Stimulated activated naive CD4-positive, alpha-beta T cell treated with Interleukin-2 at 50 U/mL for 16 hours (primary cell): ENCODE measurements at places on chromosomes 2 and 18.

- DNase-seq: no peak
Measured at GRCh38 chr2:96258166-96259022, 7.4 kb downstream of the TMEM127 start.

DNA sequence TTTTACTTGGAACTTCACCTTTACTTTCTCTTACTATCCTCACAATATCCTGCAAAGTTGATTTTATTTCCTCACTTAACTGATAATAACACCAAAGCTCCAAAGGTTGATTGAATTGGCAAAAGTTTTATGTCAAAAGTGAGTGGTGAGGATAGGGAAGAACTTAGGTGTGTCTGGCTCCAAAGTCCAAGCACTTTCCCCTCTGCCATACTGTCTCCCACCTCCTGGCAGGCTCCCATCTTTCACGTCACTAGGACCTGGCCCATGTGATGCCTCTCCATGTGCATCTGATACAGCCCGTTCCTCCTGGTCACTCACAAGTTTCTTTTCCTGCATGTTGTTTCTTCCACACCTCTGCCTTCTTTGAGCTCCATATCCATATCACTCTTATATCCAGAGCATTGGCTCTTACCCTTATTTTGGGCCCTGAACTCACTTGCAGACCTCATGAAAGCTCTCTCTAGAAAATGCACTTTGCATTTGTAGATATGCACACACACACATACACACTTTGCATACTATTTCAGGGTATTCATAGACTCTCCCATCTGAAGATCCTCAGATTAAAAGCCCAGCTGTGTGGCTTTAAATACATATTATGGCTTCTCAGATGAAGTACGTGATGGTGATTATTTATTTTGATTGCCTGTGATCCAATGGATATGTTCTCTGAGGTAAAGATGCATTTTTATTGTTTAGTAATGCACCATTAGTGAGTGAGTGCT, 12.3 kb downstream of the MEP1B start:
- no peak for DNase-seq

DNA sequence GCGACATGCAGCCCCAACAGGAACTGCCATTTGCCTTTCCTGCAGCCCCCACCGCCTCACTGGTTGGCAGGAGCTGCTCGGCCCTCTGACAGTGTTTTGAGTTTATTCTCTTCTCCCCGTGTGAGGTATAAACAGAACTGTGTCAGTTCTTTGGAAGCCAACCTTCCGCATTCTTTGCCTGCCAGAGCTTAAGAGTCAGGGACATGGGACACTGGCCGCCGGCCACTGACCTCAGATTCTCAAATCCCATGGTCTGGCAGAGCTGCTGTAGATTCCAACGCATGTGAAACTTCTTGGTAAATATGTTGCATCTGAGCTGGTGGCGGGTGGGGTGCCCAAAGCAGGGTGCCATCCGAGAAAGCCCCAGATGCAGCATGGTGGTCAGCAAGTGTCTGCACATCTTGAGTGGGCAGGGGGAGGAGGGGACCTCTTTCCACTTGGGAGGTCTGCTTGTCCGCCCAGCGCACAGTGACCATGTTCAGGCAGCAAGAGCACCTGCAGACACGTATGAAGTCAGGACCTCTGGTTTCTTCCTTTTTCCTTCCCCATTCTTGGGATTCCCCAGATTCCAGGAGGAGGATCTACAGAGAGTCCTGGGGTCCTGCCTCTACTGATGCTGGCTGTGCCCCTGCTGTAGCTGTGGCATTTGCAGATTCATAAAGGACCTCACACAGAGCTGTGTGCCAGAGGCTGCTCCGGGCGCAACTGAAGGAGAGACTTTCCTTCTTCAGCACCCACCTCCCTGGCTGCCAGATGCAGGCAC, 23.8 kb downstream of the ASB18 start:
- no peak for DNase-seq

GRCh38 chr2:176763130-176763529, 449.5 kb upstream of the HNRNPA3 start:
- DNase-seq: no peak

GRCh38 chr2:167134381-167135072, 246.2 kb downstream of the XIRP2 start:
- DNase-seq: no peak

DNA sequence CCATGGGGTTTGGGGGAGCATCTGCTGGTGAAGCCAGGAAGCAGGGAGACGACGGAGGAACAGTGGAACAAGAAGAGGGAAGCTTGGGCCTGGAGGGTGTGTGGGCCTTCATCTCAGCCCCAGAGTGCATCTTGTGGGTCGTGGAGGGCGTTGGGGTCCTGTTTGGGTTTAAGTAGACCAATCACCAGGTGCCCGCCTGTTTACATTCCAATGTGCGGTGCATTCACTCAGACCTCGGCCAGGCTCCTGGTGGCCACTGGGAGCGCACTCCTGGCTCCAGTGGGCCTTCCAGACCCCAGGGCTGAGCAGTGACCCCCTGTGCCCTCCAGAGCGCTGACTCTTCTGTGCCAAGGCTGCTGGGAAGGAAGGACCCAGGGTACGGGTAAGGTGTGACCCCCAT, 293.7 kb downstream of the NDUFA10 start:
- DNase-seq: no peak

DNA sequence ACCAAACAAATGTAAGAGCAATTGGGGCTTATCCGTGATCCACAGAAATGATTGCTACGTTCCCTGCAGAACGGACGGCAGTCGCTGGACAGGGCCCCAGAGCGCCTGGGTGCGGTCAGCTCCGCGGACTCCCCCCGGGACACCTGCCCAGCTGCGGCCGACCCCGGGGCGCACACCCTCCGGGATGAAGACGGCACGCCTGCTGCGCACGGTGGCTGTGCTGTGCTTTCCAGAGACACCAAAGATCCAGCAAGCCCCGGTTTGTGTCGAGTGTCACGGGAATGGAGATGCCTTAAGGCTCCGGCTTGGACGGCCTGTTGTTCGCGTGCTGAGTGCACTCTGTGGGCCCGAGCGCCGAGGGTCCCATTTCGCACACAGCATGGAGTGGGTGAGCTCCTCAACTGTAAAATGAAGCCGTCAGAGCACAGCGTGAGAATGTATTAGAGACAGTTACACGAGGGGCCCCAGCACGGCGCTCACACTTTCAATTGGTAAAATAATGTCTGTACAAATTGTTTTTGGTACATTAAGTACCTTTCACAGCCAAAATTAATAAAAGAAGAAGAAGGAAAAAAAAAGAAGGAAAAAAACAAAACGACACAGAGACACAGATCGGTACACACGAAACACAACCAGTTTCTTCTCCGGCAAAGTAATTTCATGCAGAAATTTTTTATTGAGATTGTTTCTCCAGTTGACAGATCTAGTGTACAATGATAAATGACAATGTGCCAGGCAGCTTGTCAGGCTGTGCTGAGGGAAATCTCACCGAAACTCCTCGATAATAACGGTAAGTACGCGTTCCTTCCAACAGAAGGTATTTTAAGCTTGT, 615.8 kb upstream of the SALL3 start:
- no peak for DNase-seq

- no peak for DNase-seq
Measured at GRCh38 chr2:71608441-71608840, 155.1 kb downstream of the DYSF start.

GRCh38 chr18:57961876-57962505, 82.0 kb upstream of the NEDD4L start:
- no peak for DNase-seq

DNA sequence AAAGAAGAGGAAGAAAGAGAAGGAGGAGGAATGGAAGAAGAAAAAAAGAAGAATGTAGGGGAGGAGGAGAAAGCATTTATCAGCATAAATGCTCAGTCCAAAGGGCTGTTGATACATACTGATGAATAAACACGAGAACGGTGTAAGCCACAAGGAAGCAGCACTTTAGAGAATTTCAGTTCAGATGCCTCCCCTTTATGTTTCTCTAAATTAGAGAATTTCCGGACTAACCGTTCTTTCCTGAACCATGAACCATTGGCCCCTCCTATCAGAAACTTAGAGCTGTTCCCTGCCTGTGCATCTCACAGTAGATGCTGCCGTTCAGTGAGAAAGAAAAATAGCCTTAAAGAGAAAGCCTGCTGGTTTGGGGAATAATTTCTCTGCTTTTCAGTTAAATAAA, 49.2 kb upstream of the TUBA3D start:
- no peak for DNase-seq

GRCh38 chr2:176297067-176297466, 27.8 kb downstream of the MTX2 start:
- DNase-seq: no peak

DNA sequence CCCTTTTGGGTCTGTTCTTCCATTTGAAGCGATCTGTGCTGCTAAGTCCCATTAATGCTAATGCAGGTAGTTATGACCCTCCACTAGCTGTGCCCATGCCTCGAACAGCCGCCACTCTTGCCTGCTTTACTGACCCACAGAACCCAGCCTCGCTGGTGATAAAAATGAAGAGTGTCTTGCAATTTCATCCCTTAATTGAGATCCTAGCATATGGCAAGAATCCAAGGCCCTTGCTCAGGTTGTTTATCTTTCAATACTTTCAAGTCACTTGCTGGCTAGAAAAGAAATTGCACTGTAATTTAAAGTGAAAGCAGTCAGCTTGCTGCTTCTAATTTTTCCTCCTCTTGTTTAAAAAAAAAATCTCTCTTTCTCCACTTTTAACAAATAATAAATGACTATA, 73.6 kb downstream of the ZNF521 start:
- no peak for DNase-seq

- no peak for DNase-seq
Measured at GRCh38 chr2:196592331-196592910, 47.1 kb upstream of the CCDC150 start.

DNA sequence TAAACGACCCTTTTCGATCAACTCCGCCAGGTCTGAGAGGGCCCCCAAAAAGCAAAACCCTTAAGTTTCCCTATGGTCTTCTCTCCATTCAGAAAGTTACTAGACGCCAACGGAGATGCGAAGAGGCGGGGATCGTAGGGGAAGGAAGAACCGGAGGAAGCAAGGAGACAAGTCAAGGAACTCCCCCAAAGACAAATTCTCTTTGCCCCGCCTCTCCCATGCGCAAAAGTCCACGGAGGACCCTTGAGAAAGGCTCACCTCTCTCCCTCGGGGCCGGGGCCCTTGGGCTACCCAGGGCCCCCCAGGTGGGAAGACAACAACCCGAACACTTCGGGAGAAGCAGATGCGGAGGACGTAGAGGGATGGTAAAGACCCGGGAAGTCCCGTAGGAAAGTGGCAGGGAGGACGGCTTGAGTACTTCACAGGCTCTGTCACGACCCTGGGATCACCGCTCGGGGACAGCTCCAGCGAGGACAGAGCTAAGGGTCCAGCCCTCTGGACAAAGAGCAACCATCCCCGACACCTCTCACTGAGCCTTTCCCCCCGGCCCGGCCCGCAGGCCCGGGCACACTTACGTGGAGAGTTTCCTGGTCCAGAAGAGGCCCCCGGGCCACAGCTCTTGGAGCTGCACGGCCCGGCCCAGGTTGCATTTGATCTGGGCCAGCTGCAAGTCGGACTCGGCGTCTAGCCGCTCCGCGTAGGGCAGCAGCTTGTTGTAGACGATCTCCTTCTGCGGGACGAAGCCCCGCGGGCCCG, 647 bp downstream of the PSME4 start:
- no peak for DNase-seq

GRCh38 chr2:17821535-17822444, 5.5 kb downstream of the MSGN1 start:
- DNase-seq: no peak

DNA sequence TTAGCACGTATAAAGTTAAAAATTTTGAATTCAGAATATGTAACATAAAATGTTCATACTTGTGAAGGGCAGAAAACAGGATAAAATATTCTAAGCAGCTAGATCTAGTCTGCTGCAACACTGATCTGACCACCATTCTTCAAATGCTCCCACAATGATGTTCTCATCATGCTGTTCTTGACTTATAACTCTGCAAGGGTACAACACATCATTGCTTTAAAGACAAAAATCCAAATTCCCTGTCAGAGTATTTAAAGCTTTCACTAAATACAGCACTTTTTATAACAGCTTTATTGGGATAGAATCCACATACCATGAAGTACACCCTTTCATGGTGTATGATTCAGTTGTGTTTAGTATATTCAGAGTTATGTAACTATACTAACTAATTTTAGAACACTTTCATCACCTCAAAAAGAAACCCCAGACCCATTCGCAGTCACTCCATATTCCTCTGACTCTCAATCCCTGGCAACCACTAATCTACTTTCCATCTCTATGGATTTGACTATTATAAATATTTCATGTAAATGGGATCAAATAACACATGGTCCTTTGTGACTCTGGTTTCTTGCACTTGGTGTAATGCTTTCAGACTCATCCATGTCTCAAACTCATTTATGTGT, 56.4 kb downstream of the MAP4K3 start:
- no peak for DNase-seq

DNA sequence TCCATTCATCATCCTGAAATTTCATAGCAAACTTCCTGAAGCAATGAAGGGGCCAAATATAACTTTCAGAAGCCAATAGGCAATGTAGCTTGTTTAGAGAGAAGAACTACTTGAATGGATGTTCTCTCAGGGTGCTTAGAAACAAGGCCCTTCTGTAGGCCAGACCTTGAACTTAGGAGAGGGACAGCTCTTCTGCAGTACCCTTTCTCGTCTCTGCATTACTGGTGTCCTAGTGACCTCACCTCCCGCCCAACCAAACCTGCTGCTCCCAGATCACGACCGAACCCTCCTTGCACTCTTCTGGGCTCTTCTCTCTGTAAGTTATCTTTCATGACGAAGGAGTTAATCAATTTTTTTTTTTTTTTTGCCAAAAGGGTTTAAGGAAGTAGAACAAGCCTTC, 543.9 kb downstream of the TDRD15 start:
- DNase-seq: no peak

DNA sequence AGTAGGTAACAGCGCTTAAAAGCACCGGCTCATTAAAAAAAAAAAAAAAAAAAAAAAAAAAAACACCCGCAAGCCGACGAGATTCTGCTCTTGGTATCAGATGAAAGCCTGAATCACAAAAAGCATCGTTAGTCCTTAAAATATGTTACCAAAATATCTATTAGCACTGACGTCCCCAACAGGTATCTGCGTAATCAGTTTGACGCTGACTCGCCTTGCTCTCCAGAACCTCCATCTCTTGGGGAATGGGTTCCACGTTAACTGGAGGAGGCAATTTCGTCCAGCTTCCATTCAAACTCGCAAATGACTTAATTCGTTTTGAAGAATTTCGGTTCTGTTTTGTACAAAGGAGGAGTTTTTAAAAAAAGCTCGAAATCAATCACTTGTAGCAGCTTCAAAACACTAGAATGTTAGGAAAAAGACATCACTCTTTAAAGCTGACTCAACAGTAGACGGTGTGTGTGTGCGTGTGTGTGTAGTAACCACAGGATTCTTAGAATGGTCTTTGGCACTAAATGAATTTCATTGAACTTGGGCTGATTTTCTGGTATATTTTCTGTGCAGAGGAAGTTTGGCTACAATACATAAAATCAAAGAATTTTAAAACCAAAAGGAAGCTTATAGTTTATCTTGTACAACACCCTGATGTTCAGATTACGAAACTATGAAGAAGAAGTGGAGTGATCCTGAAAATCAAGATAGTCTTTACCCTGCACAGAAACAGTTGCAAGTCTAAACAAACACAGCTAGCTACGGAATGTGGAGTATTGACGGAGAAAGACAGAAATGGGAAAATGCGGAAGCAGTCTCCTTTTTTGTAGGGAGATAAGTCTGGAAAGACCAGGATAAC, 1.1 kb upstream of the PGAP1 start:
- DNase-seq: peak; percentile 45

GRCh38 chr2:96811917-96812316, 4.2 kb upstream of the CNNM3 start:
- DNase-seq: no peak
